ENCODE measurements at places on chromosomes 4 and X.

- DNase-seq, result no peak
Measured at GRCh38 chr4:37241647-37242046, 2.9 kb upstream of the NWD2 start.

DNA sequence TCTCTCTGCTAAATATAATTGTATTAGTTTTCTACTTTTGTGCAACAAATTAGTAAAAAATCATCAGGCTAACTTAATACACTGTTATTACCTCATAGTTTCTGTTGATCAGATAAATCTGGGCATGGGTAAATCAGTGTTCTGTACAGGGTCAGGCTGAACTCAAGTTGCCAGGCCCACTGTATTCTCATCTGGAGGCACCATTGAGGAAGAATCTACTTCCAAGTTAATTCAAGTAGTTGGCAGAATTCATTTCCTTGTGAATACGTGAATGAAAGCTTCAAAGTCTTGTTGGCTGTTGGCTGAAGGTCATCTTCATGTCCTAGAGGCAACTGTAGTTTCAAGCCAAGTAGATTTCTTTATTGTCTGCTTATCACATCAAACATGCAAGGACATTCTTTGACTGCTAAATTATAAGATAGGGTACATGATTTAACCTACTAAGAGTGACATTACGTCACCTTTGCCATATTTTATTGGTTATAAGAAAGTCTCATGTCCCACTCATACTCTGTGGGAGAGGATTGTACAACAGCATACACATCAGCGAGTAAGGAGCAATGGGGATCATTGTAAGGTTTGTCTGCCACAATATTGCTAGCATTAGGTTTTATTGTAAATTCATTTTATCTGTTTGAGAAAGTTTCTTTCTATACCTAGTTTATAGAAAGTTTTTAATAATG, 1219.0 kb downstream of the ARAP2 start:
- no peak for DNase-seq

DNA sequence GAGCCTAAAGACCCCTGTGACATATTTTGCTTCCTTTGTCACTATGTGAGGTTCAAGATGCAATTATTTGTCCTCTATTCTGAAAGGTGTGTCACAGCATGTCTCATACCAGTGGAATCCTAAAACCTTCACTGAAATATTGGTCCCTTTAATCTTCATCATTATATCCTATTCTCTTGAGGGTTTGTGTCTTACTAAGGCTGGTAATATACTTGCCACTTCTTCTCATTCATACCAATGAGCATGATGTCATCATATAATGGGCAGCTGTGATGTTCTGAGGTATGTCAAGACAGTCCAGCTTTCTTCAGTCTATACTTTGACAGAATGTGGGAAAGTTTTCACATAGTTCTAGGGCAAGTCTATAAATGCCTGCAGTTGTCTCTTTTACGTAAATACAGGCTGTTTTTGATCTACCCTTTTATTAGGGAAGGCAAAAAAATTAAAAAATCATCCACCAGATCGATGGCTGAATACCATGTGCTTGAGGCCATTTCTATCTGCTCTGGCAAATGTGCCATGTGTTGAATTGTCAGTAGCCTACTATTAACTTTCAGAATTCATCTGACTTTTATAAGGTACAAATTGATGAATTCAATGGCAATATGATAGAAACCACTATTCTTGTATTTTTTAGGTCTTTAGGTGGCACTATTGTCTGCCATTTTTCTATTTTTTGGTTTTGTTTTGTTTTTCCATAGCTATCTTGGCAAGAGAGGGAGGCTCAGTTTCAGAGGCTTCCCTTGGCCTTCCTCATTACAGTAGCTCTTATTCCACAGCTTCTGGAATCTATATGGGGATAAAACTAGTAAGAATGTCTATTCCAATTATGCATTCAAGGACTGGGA, 209.0 kb downstream of the PPARGC1A start:
- DNase-seq, result peak; percentile 7

DNA sequence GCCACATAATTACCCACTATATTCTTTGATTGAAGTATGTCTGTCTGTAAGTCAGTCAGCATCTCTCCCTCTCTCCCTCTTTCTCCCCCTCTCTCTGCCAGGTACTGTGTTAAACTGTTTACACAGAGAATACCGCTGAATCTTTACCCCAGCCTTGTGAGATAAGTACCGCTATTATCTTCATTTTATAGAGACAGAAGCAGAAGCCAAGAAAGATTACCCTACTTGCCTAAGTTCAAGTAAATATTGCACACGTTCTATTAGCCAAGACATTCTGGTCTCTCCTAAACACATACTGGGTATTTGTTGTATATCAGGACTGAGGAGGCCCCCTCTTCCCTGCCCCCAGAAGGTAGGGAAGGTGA, 695 bp upstream of the GPR101 start:
- DNase-seq, result no peak

Data from astrocyte of the spinal cord (primary cell).